Activated naive CD4-positive, alpha-beta T cell treated with anti-CD3 and anti-CD28 coated beads, Interleukin-2, amount 50 U/mL, for 72 hours (primary cell): ENCODE measurements at places on chromosomes 7 and 10.
A peak's percentile ranks its signal among the peaks of the same experiment; 100 is the strongest.

- no peak for DNase-seq
Observed at GRCh38 chr10:89602919-89603318, 42.1 kb downstream of the PANK1 start.

- no peak for DNase-seq
Observed at GRCh38 chr10:74891053-74891452, 64.7 kb downstream of the KAT6B start.

DNA sequence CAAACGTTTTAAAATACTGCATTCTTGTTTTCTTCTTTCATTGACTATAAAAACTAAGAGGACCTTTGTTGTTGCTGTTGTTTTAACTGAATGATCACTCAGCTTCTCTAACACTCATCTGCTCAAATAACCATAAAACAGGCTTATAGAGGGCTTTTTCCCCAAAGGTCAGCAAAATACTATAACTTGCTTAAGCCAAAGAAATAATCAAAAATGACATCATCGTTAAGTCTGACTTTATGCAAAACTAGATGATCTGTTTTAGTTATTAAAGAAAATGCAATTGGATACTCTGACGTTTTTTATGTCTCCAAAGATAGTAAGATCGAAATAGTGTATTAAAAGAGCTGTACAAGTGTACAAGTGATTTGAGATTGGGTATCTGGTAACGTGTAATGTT, 152.9 kb downstream of the SEMA3A start:
- DNase-seq = no peak

GRCh38 chr7:124452186-124452585, 313.4 kb downstream of the GPR37 start:
- no peak for DNase-seq

DNA sequence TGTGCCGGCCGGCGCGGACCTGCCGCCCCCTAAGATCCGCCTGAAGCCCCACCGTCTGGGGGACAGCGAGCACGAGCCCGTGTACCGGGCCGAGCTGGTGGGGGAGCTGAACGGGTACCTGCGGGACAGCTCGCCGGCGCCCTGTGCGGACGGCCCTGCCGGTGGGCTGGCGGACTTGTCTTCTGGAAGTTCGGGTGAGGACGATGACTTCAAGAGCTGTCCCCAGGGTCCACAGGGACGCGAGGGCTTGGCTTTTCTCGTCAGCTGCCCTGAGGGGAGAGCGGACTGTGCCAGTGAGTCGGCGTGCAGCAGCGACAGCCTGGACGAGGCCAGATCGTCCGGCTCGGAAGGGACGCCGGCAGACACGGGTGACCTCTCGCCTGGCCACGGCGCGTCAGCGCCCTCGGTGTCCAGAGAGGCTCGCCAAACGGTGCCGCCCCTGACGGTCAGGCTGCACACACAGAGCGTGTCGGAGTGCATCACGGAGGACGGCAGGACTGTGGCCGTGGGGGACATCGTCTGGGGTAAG, 8.5 kb downstream of the PWWP2B start:
- no peak for DNase-seq

GRCh38 chr7:128434413-128435326, 21.0 kb upstream of the HILPDA start:
- DNase-seq = no peak

DNA sequence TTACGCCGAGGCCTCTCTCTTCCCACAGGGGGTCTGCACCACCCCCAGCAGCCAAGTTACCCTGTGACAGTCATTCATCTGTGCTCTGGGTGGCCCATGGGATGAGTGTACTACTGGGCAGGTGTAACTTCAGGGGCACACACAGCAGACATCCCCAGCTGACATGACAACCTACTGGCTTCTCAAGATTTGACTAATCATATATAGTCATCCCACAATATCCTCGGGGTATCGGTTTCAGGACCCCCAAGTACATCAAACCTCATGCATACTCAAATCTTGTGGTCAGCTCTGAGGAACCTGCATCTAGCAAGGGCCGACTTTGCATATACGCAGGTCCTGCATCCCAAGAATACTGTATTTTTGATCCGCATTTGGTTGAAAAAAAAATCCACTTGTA, 336.9 kb upstream of the C7orf33 start:
- DNase-seq = no peak

DNA sequence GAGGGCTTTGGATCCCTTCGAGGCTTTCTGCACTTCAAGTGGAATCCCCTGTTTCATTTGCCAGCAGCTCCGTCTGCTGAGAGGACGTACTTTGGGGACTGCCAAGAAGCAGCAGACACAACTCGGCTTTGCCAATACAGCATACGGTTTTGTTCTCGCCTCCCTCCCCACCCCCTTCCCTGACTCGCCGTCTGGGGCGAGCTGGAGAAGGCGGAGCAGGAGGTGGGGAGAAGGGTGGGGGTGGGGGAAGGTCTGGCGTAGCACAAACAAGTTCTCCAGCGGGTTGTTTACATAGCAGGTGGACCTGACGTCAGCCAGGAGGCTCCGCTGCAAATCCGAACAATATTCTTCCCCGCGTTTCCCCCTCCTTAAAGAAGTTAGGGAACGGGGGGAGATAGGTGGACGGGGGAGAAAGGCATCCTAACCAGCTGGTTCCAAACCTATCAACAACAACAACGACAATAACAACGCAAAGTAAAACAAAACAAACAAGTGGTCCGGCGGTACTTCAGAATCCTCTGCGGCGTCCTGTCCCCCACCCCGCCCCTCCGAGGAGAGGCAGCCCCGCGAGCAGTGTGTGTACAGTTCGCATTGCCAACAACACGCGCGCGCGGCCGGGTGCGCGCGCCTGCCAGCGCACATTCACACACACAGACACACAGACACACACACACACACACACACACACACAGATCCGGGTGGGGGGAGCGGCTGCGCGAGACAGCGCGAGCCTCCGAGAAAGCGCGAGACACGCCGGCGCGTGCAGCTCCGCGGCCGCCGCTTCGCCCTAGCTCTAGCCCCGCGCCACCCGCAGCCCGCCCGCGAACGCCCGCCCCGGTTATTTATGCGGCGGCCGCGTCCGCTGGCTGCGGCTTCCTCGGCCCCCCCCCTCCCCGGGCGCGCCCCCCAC, 167.0 kb upstream of the PPP1R3A start:
- peak; percentile 22 for DNase-seq

DNA sequence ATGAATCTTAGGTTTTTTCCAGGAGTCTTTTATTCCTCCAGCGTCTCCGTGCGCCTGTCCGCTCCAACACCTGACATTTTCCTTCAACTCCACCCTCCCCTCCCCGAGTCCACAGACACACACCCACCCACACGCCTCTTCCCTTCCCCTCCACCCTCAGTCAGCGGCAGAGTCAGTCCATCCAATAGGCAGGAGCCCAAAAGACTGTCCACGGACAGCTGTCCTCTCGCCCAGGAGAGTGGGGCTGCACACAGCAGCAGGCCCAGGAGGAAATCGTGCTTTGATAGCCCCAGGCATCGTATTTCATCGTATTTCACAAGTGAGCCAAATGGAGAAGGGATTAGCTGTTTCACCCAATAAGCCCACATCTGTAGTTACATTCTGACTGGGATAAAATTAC, 285.1 kb downstream of the ZEB1 start:
- DNase-seq = no peak

GRCh38 chr7:121605317-121605680, 209.2 kb upstream of the FAM3C start:
- no peak for DNase-seq

DNA sequence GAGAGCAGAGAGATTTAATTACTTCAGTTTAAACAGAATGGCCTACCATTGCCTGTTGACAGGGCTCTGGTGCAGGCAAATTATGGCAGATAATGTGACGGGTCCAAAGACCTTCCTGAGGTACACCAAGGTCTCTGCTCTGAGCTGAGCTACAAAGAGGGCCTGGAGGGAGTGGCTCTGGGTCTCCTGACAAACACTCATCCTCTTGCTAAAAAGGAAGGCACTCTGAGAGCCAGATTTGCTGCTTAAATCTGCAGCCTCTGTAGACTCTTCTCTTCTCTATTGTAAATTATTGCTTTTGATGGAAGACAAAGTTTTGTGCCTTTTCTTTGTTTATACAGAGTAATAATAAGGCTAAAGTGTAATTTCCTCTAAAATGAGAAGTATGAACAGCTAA, 529.5 kb upstream of the FZD8 start:
- no peak for DNase-seq
